ENCODE measurements at places on chromosomes 3 and 15.

DNA sequence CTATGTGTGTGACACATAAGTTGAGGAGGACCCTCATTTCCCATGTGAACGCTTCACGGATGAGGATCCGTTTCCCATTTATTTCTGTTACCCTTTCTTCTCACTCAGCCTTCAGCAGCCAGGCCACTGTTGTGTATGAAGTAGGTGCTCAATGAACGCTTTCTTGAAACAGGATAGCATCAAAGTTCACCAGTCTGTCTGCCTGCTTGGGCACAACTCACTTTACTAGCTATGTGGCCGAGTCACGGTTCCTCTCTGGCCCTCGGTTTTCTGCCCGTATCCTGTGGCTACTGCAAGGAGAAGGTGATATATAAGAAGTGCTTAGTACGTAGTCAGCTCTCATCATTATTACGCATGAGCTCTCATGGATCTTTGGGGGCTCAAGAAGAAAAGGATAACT is 22.4 kb downstream of the ACSBG1 start:
- DNase-seq, result no peak

DNA sequence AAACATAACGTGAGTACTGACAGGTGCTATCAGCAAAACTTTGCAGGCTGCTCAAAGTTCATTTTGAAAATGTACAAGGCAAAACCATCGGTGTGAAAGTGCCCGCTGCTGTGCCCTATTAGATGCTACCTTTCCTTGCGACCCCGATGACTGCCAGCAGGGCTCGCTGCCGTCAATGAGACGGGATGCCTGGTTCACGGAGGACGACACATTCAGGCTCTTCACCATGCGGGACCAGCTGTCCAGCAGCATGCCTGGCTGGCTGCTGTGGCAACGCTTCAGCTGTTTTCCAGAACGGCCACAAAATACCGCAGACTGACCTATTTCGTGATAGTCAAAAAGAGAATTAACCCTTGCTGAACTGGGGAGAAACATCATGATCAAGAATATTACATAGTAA is 92.7 kb upstream of the OCA2 start:
- peak; percentile 20 for DNase-seq

- DNase-seq, result no peak
Observed at GRCh38 chr3:105622169-105622568, 246.6 kb downstream of the CBLB start.

GRCh38 chr3:130250982-130251381 is 94.5 kb upstream of the COL6A5 start:
- no peak for DNase-seq

DNA sequence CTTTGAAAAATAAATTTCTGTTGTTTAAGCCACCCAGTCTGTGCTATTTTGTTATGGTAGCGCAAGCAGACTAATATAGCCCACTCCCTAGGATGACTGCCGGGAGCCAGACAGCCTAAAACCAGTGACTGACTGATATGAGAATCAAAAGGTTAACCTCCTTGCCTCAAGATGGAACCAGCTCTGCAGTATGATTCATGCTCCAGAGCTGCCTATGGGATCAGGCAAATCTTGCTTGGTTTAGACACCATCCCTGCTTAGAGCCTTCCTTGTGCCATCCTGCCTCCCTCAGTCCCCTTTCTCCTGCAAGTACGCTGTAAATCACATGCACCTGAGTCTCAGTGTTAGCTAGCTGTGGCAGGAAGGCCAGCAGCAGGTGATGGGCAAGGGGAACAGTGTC is 39.3 kb downstream of the TRANK1 start:
- DNase-seq, result no peak

DNA sequence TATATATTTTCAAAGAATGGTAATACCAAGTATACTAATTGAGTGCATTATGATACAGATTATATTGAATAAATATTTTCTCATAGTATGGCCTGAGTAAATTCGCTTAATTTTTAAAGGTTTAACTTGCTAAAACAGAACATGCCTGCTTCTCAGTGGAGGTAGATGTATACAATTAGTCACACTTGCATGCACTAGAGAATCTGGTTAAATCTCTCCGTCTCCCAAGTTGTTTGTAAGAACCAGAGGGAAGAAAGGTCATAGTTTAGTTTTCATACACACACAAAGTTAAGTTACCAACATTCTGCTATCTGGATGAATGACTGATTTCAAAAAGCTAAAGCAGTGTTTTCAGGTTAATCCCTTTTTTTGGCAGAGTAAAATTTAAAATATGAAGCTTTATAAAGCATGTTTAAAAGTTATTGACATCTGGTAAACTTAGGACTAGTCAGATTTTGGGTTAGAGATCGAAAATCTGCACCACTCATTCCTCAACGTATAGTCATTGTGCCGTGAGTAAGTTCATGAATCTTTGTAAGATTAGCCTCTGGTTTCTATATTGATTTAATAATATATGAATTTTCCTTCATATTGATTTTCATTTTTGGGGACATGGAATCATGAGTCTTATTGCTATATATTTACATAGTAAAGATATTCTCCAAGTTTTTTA is 117.6 kb upstream of the SAMMSON start:
- no peak for DNase-seq

DNA sequence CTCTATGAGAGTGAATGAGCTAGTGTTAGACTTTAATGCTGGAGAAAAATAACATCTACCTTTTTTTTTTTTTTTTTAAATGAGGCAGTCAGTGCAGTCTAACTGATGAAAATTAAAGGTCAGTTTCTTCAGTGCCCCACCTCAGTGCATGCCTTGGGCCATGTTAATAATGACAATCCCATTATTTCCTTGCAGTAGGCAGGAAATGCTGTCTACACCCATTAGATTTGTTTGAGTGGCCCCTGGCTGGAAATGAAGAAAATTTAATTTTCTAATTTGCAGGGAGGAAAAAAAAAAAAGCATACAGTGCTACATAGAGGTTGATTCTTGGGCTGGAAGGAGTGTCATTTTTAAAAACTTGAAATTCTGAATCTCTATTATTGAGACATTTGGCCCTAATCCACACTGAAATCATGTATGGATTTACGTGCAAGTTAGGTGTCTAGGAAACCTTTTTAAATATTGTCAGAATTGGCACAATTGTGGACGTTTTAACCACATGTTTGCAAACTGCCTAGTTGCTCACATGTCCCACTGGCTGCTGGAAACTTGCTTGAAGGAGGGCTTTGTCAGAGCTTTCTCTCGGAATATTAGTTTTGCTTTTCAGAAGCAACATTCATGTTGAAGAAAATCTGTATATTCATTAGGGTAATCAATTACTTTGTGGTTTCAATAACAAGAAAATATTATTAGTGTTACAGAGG is 18.4 kb downstream of the FNDC3B start:
- no peak for DNase-seq
